Hematopoietic multipotent progenitor cell treated with erythropoietin and hydrocortisone succinate and interleukin-3 and kit ligand, for 6 days (in vitro differentiated cells): ENCODE measurements at places on chromosomes 4 and X.

GRCh38 chr4:140837736-140838135 lies 81.6 kb upstream of the TBC1D9 start:
- no peak for DNase-seq

DNA sequence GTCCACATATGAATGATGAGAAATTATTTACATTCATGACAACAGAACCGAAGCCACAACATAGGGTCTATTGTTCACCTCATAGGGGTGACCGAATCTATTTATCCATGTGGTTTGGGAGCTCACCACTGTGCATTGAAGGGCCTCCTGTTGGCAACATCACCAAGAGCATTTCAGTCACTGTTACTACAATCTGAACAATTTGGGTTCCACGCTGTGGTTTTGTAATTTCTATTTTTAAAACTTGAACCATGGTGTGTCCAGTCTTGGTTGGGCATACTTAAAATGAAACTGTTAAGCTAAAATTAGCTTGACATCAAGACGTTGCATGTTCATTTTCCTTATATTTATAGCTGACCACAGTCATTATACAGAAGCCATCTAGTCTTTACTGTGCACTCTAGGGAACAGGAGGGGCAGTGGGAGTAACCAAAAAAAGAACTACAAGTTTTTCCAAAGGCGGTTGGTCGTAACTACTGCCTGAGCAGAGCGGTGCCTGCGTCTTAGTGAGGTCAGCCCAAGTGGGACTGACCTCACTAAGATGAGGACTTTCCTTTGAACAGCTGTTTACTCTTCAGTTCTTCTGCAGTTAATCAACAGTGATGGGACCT lies 192.1 kb downstream of the SPRY1 start:
- no peak for DNase-seq

DNA sequence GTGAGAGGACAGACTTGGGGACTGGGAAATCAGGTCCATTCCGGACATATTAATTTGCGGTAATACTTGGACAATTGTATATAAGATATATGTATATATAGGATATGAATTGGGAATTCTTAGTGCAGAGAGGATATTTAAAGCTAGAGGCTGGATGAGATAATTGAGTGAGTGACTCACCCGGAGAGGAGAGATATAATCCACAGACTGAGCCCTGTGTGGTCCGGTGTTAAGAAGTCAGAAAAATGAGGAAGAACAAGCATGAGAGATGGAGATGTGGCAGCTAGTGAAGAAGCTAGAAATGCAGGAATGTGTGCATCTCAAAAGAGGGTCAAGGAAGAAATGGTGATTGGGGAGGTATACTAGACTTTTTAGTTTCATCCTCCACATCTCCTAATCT lies 336.2 kb downstream of the SLC7A11 start:
- no peak for DNase-seq

DNA sequence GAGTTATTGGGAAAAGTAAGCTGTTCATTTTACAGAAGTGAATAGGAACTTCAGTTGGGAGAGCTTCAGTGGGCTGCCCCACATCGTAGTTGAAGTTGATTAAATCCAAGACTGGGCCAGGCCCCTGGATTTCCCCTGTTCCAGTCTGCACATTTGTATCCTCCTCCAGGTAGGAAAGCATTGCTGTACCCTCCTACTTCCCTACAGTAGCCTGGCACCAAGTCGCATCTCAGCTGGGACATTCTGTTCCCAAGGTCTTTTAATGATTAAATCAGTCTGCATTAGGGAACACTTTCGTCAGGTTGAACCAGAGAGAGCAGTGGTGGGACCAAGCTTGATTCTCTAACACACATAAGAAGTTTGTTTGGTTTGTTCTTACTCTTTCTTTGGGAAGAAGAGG lies 165.8 kb upstream of the PPARGC1A start:
- DNase-seq = no peak

- DNase-seq = no peak
Measured at GRCh38 chr4:113145519-113146291, 96.3 kb downstream of the ANK2 start.

DNA sequence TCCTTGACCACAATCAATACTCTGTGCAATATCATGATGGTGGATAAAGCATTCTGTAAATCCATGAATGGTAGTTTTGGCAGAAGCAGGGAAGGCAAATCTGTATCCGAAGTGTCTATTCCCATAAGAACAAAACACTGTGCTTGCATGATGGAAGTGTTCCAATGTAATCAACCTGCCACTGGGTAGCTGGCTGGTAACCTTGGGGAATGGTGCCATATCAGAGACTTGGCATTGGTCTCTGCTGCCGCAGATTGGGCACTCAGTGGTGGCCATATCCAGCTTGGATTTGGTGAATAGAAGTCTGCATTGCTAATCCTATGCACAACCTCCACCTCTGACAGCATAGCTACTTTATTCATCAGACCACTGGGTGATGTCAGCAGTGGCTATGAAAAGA lies 114.3 kb upstream of the EMCN start:
- no peak for DNase-seq

DNA sequence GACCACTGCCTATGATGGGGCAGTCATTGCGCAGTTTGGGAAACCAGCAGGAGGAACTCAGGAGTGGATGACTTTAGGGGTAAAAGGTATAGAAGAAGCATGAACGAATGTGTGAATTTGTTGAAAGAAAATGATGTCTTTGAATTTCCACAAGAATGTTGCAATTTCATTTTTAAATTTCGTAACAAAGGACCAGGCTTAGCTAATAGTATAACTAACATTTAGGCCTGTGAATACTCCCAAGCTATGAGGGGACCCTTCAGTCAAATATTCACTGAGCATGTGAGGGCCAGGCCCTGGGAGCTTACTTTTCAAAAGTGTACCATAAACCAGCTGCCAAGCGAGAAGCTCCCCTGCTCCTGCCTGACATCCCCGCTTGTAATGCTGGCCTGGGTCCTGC lies 5.3 kb downstream of the MPC1L start:
- DNase-seq = peak; percentile 5

GRCh38 chrX:133294126-133294525 lies 76.0 kb upstream of the TFDP3 start:
- no peak for DNase-seq
